ENCODE measurements at places on chromosomes 16 and 17.

GRCh38 chr17:55734128-55734781, 11.6 kb upstream of the TMEM100 start:
- DNase-seq = peak; percentile 28

DNA sequence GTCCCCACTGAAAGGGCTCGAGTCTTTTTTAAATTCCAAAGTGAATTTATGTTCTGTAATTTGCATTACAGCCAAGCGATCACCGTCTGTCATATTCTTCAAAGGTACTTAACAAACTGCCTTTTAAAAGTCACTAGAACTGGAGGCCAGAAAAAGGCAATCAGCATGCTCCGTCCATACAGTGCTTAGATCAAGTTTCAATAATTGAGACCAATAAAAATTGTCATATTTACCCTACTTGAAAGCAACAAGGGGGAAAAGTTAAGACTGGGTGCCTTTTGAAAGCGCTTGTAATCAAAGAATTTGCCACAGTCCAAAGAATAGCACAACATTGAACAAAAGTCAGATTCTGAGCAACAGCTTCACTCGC, 9.0 kb upstream of the ZFHX3 start:
- no peak for DNase-seq

DNA sequence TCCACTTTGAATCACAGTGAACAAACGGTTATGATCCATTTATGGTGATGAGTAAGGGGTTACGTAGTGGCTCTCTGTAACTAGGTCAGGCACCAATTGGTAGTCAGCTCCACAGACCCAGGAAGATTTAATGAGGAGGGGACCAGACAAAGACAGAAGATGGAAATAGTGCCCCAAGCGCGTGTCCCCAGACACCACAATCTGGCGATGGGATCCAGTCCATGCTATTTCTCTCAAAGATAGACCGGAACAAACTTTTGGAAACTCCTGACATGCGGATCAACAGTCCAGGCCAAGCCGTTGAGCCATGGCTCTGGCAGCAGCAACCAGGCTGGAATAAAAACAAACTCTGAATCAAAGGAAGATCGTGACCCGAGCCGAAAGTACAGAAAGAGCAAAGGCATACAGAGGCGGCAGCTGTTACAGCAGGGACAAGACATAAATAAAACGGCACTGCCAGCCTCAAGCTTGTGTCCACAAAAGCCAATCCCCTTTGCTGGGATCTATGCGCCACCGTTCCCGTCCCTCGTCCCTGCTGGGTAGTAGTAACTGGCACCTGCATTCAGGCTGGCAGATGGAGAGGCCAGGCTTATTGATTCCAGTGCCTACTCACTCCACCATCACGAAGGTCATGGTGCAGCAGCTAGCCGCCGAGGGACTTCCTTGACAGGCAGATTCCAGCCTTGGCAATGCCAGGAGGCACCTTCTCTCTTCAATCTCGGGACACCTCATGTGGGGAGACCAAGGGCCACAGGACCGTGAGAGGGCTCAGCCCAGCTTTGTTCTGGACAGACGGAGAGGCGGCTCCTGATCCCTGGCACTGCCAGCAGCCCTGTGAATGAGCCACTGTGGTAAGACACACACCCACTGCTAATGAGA, 50.2 kb downstream of the CDH11 start:
- DNase-seq = no peak

DNA sequence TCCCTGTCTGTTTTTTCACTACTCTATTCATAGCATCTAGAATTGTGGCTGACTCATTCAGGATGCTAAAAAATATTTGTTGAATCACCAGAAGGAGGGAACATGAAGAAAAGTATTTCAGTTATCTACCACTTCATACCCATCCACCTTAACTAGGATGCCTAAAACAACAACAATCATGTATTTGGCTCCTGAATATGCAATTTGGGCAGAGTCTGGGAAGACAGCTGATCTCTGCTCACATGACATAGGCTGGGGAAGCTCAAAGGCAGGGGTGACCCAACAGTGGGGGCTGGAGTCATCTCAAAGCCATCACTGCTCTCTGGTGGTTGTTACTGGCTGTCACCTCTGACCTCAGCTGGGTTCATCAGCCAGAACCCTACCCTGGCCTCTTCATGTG, 80.1 kb upstream of the RPL38 start:
- peak; percentile 58 for DNase-seq

GRCh38 chr17:33267271-33267790, 25.8 kb downstream of the ASIC2 start:
- peak; percentile 93 for DNase-seq

- no peak for DNase-seq
These were observed 3.6 kb downstream of the CD19 start for GRCh38 chr16:28935346-28935745.

GRCh38 chr16:15932939-15933338, 16.5 kb upstream of the ABCC1 start:
- DNase-seq = no peak

DNA sequence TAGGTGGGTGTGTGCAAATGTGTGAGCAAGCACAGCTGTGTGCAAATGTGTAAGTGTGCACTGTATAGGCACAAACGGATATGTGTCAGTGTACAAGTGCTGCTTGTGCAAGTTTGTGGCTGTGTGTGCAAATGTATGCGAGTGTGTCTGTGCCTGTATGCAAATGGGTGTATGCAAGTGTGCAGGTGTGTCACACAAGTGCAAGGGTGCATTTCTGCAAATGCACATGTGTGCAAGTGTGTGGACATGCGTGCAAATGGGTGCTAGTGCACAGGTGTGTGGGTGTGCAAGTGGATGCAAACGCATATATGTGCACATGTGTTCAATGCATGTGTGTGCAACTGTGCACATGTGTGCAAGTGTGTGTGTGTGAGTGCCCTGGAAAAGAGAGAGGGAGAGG, 76.5 kb upstream of the TNRC6C start:
- DNase-seq = no peak

- no peak for DNase-seq
These were observed 377.5 kb upstream of the DYNLRB2 start for GRCh38 chr16:80163339-80163738.

DNA sequence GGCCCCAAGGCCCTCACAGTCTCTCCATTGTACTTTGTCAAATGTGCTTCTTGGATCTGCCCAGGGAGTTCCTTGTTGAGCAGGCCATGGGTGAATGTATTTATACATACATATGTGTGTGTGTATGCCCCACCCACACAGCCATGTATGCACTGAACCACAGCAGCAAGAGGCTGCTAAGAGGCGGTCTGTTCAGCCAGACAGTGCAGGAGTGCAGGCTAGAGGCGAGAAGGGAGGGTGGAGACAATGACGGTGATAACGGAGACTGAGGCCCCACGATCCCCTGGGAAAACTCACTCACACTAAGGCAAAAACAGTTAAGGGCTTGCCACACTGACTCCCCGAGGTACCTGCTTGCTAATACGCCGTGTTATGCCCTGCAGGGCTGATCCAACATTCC, 151.0 kb upstream of the CDC42EP4 start:
- DNase-seq = no peak

DNA sequence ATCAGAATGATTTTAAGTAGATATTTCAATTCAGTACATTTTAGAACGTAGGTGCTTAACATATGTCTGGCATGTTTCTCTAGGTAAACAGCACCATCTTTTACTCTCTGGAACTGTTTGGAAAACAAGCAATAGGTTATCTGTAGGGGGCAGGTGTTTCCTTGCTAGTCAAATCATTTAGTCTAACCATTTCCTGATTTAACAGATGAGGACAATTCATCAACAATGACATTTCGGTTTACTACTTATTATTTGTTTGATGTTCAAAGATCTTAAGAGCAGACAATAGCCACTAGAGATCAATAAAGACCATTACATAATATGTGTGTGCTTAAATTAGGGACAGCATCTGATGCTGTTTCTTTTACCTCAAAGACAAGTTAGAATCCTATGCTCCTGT, 173.1 kb downstream of the CEP112 start:
- DNase-seq = no peak

GRCh38 chr16:64975821-64976220, 146.0 kb downstream of the CDH11 start:
- no peak for DNase-seq

DNA sequence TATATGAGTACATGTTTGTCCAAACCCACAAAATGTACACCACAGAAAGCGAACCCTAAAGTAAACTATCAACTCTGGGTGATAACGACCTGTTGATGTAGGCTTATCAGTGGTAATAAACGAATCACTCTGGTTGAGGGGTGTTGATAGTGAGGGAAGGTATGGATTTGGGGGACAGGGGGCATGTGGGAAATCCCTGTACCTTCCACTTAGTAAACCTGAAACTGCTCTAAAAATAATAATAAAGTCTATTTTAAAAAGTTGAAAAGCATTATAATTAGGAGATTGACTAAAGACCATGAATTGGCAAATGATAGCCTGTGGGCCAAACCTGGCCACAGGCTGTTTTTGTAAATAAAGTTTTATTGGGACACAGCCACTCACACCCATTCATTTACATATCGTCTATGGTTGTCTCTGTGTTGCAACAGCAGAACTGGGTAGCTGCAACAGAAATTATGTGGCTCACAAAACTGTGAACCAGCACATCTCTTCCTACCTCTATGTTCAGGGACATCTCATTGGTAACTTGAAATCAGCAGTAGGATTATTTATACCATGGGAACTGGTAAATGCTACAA, 85.5 kb upstream of the CDYL2 start:
- no peak for DNase-seq

DNA sequence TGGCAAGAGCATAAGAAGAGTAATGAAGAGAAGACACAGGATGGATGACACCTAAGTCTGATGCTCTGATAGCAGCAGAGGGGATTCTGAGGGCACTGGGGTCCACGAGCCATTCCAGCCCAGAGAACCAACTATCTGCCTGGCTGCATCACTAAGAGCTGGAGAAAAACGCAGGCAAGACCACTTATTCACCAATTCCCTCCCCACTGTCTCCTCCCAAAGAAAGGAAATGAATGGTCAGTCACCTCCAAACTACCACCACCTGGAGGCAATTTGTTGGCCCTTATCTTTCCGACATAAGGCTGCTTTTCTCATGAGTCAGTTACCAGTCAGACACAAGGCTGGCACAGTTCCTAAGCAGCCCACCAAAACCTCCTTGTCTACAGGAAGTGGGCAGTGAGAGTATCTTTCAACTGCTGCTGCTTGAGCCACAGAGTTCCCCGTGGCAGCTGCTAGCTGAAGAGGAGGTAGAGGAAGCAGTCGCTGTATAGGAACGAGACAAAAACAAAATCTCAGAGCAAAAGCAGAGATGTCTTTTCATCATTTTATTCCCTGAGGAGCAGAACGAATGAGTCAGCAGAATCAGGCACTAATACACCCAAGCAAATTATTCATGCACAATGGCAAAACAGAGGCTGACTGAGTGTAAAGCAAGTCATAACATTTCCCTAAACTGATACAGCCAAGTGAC, 111.1 kb downstream of the SMG6 start:
- peak; percentile 100 for DNase-seq

GRCh38 chr17:72423718-72424117, 302.9 kb downstream of the SOX9 start:
- no peak for DNase-seq

GRCh38 chr16:1580256-1580655, 31.6 kb downstream of the IFT140 start:
- DNase-seq = no peak

DNA sequence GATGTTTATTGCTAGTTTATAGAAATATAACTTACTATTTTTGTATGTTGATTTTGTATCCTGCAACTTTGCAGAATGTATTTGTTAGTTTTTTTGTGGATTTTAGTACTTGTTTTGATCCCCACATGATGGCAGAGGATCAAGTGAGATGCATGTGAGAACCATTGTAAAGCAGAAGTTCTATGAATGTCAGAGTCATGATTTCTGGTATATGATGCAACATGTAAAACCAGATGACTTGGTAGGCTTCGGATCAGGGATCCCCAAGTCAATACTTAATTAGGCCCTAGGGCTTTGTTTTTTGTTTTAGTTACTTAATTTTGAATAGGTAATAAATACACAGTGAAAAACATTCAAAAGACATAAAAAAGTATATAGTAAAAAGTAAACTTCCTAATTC, 45.8 kb downstream of the ESRP2 start:
- DNase-seq = peak; percentile 18

- DNase-seq = no peak
These were observed 18.7 kb upstream of the ADGRG1 start for GRCh38 chr16:57609541-57610401.

DNA sequence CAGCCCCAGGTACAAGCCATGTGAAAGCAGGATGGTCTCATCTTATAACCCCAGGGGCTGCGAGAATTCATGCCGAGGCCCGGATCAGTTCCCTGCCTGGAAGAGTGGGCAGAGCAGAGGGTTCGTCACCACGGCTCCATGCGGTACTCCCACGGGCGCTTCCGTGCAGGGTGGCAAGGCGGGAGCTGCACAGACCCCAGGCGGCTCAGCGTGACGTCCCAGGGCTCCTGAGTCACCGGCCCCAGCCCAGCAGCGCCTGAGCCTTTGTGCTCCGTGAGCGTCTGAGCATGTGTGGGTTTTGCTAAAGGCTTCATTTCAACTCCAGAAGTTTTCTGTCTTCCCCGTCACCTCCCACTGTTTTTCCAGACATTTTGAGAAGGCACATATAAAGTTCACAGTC, 71.2 kb upstream of the CHMP6 start:
- peak; percentile 59 for DNase-seq

Measured in fibroblast of upper back skin (primary cell).